ENCODE measurements at places on chromosomes 5 and 9.
A peak's percentile ranks its signal among the peaks of the same experiment; 100 is the strongest.

DNA sequence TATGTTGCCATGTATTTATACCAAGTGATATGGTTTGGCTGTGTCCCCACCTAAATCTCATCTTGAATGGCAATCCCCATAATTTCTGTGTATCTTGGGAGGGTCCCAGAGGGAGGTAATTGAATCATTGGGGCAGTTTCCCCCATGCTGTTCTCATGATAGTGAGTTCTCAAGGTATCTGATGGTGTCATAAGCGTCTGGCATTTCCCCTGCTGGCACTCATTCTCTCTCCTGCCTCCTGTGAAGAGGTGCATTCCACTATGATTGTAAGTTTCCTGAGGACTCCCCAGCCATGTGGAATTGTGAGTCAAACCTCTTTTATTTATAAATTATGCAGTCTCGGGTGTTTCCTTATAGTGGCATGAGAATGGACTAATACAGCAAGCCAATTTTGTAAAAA, 140.8 kb upstream of the ADAMTSL1 start:
- DNase-seq: no peak

- no peak for DNase-seq
Measured at GRCh38 chr5:96901384-96901783, 25.1 kb downstream of the ERAP2 start.

- no peak for DNase-seq
Measured at GRCh38 chr5:26259081-26259480, 779.3 kb downstream of the CDH9 start.

GRCh38 chr5:59559847-59560246, 333.7 kb downstream of the PDE4D start:
- no peak for DNase-seq

GRCh38 chr9:17476401-17476800, 102.5 kb upstream of the SH3GL2 start:
- DNase-seq: no peak

DNA sequence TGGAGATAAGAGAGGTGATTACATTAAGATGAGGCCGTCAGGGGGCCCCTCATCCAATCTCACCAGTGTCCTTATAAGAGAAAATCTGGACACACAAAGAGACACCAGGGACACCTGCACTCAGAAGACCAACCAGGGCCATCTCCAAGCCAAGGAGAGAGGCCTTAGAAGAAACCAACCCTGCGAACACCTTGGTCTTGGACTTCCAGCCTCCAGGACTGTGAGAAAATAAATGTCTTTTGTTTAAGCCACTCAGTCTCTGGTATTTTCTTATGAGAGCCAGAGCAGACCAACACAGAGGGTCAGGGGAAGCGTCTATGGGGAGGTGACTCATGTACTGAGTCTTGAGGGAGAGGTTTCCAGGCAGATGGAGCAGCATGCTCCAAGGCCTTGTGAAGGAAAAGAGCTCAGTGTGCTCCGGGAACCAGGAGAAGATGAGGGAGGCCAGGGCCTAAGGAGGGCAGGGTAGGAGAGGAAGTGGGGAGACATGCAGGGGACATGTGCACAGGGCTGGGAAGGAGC, 5.4 kb downstream of the PHYKPL start:
- DNase-seq: no peak

- no peak for DNase-seq
Measured at GRCh38 chr5:132405646-132406045, 36.1 kb downstream of the SLC22A5 start.

GRCh38 chr5:111254613-111255012, 30.4 kb downstream of the CAMK4 start:
- peak; percentile 4 for DNase-seq

DNA sequence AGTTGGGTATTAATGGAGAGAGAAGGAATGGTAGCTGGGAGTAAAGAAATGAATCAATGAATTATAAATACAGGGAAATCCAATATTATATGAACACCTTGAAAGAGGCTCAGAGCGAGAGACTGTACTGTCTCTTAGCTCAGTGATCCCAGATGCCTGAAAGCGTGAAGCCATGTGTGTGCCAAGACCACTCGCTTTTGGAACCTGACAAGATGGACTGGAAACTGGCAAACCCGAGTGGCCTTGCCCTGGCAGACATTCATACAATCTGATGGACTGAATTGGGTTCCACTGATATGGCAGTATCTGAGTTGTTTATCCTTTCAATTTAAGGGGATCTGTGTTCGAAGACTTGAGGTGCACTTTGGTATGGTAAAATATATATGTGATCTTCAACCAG, 170.3 kb downstream of the ERCC6L2 start:
- DNase-seq: no peak

DNA sequence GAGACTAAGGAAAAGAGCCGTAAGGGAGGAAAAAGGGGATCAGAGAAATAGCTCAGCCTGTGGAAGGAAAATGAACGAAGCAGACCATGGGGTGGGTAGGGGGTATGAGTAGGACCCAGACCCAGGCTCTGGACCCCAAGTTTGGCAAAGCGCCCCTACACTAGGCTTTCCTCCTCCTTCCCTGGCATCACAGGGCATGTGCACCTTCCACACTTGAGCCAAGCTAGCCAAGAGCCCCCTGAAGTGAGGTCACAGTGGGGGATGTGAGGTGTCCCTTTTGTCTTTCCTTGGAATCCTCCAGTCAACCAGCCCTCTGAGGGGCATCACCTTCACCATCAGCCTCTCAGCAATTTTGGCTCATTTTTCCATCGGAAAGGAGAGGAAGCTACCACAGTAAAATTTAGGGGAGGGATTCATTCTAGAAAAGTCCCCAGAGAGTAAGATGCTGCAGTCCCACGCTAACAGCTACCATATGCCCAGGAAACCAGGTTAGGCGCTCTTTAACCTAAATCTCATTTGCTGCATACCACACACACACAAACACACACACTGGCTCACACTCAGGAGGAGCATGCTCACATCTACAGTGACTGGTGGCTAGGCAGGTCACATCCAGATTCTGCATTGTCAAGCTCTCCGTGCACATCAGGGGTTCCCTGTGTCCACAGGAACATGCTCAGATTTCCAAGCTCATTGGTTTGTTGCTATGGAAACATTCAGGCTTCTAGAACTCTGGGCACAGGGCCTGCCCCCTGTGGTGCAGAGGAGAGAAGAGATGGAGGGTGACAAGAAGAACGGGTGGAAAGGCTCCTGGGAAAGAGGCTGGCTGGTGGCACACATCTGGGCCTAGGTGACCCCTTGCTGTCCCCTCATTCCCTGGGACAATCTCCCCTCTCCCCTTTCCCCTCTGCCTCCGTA, 9.9 kb downstream of the REEP2 start:
- no peak for DNase-seq

- no peak for DNase-seq
Measured at GRCh38 chr9:133512253-133513213, 12.2 kb downstream of the MYMK start.

DNA sequence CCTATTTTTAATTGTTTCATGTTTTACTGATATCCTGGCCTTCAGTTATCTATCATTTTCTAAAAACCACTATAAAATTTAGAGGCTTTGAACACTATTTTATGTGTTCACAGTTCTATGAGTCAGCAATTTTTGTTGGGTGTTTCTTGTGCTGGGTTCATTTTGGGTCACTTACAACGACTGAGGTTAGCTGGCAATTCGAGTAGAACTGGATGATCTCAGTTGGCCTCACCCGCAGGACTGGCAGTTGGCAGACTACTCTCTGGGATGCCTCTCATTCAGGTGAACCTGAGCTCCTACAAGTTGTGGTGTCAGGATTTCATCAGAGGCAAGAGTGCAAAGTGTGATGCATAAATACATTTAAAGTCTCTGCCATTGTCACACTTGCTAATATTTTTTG, 151.0 kb upstream of the PAPPA start:
- no peak for DNase-seq

GRCh38 chr5:148909766-148910165, 83.4 kb downstream of the ADRB2 start:
- no peak for DNase-seq

DNA sequence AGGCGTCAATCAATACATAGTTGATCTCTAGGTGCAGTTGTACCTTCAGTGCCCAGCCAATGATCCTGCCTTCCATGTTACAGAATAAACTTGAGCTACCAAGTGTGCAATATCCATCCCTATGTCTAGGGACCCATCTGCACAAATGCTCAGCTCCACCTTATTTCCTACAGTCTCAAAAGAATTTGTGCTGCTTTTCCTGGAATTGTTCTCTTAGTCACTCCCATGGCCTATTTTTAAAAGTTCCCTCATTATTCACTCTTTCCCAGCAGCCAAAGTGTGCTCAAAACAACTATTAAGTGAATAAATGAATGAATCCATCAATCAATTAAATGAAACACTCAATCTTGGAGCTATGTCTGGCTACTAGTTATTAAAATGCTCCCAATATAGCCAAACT, 14.7 kb downstream of the LIX1 start:
- DNase-seq: no peak

- no peak for DNase-seq
Measured at GRCh38 chr5:96610747-96611146, 51.4 kb upstream of the CAST start.

DNA sequence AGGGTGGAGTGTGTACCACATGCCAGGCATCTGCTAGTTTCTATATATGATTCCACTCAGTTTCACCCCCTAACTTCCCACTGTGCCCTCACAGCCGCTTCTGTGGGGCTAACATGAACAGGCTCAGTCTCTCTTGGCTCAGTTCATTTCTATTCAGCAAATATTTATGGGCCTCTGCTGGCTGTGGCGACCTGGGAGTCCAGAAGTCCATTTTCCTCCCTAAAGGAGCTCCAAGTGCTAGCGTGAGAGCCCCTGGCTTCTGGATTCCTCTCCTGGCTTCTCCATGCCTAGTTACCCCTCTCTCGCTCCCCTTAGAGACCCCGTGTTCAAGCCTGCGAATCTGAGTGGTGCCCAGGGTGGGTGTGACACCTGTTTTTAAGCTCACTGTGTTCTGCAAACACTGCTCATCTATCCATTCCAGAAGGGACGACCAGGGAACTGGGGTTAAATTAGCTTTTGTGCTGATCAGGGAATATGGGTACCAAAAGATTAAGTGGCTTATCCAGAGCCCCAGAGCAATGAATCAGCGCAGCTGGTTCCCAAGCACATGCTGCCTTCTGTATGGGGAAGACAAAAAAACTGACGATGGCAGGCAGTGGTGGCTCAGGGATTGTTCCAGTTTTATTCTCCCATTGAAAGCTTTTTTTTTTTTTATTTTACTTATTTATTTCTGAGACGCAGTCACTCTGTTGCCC, 57.6 kb downstream of the HMCN2 start:
- DNase-seq: no peak

DNA sequence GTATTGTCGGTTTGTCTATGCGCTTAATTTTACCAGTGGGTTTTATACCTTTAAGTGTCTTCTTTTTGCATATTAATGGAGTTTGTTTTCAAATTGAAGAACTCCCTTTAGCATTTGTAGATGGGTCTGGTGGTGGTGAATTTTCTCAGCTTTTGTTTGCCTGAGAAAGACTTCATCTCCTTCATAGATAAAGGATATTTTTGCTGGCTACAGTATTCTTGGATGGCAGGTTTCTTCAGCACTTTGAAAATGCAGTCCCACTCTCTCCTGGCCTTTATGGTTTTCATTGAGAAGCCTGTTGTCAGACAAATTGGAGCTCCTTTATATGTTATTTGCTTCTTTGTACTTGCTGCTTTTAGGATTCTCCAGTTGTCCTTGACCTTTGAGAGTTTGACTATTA, 142.1 kb downstream of the RAB3C start:
- DNase-seq: no peak

DNA sequence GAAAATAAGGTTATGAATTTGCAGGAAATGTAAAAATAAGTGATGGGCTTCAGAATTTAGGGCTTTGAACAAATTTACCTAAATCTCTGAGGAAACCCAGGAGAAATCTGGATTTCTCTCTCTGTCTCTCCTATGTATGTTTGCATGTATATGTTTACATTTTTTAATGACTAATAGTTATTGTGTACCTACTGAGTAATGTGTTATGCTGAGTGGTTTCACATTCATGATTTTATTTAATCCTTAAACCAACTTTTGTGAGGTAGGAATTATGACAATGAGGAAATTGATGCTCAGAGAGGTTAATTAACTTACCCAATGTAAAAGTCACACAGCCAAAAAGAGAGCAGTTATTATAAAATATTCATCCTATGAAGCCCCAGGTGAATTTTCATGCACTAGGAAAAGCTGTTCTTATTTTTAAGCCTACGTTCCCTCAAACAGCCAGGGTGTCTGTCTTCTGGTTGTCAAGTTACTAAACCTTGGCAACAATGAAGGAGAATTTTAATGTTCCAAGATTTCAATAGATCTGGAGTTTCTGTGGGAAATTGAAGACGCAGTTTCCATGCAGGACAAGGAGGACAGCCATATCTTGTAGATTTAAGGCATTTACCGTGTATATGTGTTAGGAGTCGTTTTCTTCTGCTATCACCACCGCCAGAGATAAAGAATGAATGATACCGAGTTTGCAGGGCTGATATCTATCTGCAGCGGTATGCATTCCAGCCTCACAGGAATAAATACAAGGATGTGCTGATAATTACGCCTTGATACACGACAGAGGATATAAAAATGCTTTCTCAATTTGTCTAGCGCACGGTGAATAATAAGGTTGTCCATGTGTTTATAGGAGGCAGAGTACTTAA, 484.8 kb downstream of the ZSWIM6 start:
- no peak for DNase-seq

- DNase-seq: no peak
Measured at GRCh38 chr5:36883894-36884462, 7.4 kb downstream of the NIPBL start.

GRCh38 chr5:119373449-119373858, 17.6 kb downstream of the TNFAIP8 start:
- no peak for DNase-seq

DNA sequence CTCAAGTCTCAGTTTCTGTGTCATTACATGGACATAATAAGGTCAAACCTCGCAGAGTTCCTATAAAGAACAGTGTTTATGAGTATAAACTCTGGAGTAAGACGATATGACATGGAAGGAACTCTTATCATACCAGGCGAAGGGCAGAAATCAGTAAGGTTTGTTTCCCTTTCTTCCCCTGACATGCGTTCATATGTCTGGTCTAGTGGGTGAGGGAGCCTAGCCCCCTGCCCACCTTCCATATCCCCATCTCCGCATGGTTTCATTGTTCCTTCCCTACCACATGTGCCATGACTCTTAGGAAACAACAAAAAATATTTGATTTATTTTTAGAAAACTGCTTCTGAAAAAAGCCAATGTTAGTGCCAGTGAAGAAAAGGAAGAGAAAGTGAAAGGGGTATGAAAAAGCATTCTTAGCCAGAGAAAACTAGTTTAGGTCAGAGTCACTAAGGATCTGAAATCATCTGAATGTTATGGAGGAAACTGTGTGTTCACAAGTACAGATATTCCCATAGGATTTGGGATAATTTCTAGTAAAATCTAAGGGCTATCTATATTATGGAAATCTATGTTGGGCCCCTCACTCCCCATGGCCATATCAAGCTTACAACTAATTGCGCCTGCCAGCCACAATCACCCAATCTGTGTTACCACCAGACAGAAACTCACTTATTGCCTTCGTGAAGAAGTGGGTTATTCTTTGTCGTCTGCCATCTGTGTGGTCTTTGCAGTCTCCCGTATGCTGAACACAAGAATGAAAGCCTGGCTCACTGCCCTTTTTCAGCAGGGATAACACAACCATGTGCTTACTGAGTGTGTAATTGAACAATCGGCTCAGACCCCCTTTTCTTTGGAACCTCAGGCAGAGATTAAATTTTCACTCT, 19.9 kb upstream of the HMHB1 start:
- no peak for DNase-seq

- no peak for DNase-seq
Measured at GRCh38 chr5:3230254-3230653, 365.4 kb upstream of the IRX1 start.

- DNase-seq: no peak
Measured at GRCh38 chr5:167530548-167530947, 760.9 kb upstream of the WWC1 start.

- DNase-seq: no peak
Measured at GRCh38 chr9:16308645-16309044, 561.8 kb downstream of the BNC2 start.

- DNase-seq: no peak
Measured at GRCh38 chr9:91360551-91361290, 997 bp downstream of the AUH start.

Measured in stimulated activated CD8-positive, alpha-beta memory T cell treated with anti-CD3 and anti-CD28 coated beads, Interleukin-2, amount 100 ng/mL, for 1 hour (primary cell).